CD4-positive, alpha-beta T cell treated with Interleukin-10 for 1 hour (primary cell): ENCODE measurements at places on chromosomes 3 and 15.

GRCh38 chr3:122283796-122284445, 41.1 kb upstream of the CSTA start:
- no peak for DNase-seq

DNA sequence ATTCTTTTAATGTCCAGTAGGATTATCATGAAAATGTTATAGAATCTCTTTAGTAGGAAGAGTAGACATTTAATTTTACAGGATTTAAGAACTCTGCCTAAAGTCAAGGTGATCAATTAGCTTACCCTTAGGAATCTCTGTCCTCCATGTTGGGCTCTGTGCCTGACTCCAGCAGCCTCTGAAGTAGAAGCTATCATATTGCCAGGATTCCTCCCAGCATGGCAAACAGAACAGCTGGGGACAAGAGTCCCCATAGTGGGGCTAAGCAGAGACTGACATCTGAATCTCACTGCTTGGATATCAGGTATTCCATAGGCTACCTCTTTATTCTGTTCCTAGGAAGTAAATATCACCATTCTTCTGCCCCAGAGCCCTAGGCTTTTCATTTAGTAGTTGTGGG, 1.5 kb downstream of the SLC15A2 start:
- no peak for DNase-seq

DNA sequence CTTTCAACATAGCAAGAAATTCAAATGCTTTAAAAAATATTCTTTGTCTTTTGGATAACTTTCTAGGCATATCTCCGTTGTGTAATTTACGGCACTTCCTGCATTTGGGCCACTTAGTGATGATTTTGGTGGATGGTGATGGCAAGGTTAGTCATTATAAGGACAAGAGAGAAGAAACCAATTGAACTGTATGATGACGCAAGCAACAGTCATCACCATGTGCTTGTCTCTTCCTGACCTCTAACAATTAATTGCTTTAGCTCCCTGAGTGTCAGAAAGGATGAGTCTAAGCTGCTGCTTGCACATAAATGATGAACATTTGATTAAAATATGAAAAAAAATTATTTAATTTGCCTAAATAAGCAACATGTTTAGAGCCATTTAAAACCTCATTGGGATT, 11.3 kb upstream of the P2RY12 start:
- DNase-seq, result no peak

DNA sequence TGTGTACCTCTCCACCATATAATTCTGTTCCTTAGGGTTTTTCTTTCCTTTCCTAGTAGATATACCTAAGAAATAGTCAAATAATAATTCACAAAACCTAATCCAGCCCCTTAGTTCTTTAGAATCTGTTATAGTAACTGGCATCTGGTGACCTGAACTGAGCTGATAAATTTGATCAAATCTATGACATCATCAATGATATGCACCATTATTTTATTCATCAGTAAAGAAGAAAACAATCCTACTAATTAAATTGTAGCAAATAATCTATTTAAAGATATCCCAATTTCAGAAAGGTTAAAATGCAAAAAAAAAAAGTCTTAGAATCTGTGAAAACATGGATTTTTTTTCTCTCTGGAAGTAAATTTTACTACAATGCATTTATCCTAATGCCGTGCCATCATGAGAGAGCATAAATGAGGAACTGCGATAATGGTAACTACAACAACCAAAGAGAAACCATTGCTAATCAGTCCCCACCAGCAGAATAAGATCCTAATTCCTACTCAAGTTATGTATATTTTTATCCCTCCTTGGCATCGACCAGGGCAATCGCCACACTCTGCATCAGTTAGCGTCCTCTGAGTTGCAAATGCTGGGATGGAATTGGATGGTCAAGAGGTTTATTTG, 6.6 kb upstream of the MNS1 start:
- no peak for DNase-seq

- DNase-seq, result no peak
Observed at GRCh38 chr3:14688525-14688924, 13.6 kb downstream of the C3orf20 start.
